Brain (organoid and tissue), 16 donors: ENCODE measurements at places on chromosomes 1 and 21. TPM values are rescaled to one million over a fixed set of nuclear protein-coding genes. Genes with fewer than 3 reads are reported as not detected.
A peak's percentile ranks its signal among the peaks of the same experiment; 100 is the strongest.

Gene SLC5A9
- not detected for polyA plus RNA-seq

DNA sequence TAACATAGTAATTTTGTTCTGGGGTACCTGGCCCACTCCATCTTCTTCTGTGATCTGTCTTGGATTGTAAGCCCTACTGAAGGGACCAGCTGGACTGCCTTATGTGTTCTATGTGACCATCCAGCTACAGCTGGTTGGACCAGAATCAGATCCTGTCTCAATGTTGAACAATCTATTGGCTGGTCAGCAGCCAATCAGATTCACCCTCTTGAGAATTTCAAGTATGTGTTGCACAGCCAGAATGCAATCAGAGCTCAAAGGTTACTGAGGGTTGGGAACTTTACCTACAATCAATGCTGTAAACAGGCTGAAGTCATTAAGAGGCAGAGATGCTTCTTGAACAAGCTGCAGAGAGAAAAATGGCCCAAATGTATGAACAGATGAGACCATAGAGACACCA lies 61.9 kb downstream of the KCNC4 start:
- no peak for DNase-seq

- DNase-seq = peak; percentile 50
Measured at GRCh38 chr1:3012456-3013291, 8.6 kb upstream of the ACTRT2 start.

Gene ANGPTL3
- not detected for polyA plus RNA-seq

- DNase-seq = peak; percentile 76
Measured at GRCh38 chr1:220921971-220922635, 42.9 kb downstream of the HLX start.

DNA sequence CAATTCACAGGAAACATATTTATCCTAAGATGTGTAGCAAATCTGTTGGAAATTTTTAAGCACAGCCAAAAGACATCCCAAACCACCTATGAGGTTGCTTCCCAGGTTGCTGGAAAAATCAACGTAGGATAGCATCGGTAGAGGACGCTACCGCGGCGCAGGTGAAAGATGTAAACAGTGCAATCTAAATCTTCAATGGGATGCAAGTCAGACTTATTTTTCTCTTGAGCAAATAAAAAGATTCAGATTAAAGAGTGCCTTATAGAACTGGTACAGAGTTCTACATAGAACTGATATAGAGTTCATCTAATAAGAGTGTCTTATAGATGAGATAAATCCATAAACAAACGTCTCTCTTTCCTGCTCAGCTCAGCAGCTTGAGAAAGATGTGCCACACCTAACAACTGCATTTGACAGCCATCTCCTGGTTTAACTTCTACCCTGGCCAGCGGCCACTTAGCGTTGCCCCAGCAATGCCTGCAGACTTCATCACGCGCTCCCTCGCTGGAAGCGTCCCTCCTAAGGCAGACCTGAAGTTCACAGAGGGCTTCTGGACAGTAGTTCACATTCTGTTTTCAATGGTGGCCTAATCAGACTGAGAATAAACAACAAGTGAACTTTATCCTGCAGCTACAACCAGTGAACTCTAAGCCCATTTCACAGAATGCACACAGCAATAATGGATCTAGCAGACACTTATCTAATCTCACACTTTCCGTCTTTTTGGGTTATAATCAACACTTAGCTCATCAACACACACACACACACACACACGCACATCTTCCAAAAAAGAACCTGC lies 164.5 kb downstream of the TOMM20 start:
- no peak for DNase-seq

DNA sequence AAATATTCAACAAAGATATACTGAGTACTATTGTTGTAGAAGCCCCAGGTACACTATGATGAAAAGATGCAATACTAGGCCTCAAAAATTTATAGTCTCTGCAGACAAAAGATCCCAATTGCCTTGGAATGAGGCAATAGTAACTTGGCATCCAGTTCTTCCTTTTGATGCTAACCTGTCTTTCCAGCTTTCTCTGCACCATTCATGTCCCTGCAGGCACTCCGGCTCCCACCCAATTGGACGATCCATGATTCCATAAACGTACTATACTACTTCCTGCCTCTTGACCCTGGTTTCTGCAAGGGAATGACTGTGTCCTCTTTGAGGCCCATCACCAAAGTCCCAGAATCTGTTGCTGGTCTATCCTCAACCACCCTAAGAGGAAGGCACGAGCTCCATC lies 8.0 kb upstream of the TAGLN2 start:
- no peak for DNase-seq

GRCh38 chr1:154862907-154863306 lies 7.2 kb downstream of the KCNN3 start:
- DNase-seq = no peak

- no peak for DNase-seq
Measured at GRCh38 chr1:226662642-226663326, 76.3 kb downstream of the ITPKB start.

GRCh38 chr1:88061492-88062177 lies 622.4 kb upstream of the PKN2 start:
- DNase-seq = peak; percentile 62

- no peak for DNase-seq
Measured at GRCh38 chr1:164739189-164739588, 180.2 kb downstream of the PBX1 start.

- DNase-seq = peak; percentile 22
Measured at GRCh38 chr1:76501586-76502219, 365.6 kb upstream of the ST6GALNAC5 start.

DNA sequence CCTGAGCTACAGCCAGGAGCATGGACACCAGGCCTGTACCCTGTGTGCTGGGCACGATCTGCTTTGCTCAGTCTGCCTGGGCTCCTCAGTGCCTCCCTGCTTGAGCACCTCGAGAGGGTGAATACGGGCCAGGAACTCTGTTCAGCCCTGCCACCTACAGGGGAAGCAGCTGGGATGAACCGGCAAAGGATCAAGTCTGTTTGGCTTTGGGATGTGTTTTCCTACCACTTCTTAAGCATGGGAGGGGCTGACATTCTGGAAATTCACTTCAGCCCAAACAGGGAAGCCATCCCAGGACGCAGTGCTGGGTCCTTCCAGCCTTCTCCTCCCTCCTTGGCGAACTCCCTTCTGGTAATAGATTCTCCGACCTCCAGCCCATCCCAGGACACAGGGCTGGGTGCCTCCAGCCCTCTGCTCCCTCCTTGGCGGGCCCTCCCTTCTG lies 55.8 kb upstream of the SELENON start:
- DNase-seq = no peak

GRCh38 chr1:117899801-117900200 lies 29.6 kb downstream of the GDAP2 start:
- no peak for DNase-seq

DNA sequence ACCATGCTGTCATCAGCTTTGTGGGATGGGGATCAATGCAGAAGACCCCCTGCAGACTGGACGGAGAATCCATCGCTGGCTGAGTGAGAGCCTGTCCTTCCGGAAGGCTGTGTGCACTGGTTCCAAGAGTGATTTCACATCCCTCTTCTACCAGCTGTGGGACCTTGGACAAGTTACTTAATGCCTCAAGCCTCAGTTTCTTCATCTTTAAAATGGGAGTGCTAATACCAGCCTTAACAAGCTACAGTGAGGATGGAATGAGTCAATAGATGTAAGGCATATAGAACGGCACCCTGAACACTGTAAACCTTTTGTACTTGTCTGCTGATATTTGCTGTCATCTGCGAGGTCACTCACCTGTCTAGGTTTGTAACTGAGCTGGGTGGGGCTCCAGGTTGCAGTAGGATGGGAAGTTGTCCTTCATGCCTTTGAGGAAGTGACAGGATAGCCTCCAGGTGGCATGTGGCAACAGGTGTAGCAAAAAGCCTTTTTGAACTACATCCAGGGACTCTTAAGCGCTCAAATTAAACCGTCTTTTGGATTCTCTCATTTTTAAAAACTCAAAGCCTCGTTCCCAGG lies 27.5 kb downstream of the TMEM51 start:
- no peak for DNase-seq
